Activated CD8-positive, alpha-beta memory T cell treated with anti-CD3 and anti-CD28 coated beads, Interleukin-2, amount 50 U/mL, for 48 hours (primary cell): ENCODE measurements at places on chromosomes 6 and 20.

- DNase-seq, result no peak
Observed at GRCh38 chr6:46315589-46315988, 144.8 kb upstream of the ENPP5 start.

DNA sequence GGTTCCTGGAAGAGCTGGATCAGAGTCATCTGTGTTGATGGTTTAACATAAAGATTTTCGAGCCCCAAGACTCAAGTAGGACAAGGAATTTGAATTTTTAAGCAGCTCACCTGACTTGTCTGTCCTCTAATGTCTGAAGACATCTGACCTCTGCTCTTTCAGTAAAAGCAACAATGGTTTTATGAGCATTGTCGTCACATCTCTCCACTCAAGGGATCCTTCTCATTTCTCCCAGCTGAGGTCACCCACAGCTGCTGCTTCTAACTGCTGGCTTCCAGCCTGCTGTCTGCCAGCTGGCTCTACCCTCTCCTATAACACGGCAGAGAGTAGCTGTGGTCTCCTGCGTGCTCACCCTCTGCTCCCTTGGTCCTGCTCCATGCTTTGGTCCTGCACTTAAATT lies 24.7 kb upstream of the HDAC2 start:
- no peak for DNase-seq

- no peak for DNase-seq
Observed at GRCh38 chr6:115358616-115359015, 702.1 kb downstream of the FRK start.

DNA sequence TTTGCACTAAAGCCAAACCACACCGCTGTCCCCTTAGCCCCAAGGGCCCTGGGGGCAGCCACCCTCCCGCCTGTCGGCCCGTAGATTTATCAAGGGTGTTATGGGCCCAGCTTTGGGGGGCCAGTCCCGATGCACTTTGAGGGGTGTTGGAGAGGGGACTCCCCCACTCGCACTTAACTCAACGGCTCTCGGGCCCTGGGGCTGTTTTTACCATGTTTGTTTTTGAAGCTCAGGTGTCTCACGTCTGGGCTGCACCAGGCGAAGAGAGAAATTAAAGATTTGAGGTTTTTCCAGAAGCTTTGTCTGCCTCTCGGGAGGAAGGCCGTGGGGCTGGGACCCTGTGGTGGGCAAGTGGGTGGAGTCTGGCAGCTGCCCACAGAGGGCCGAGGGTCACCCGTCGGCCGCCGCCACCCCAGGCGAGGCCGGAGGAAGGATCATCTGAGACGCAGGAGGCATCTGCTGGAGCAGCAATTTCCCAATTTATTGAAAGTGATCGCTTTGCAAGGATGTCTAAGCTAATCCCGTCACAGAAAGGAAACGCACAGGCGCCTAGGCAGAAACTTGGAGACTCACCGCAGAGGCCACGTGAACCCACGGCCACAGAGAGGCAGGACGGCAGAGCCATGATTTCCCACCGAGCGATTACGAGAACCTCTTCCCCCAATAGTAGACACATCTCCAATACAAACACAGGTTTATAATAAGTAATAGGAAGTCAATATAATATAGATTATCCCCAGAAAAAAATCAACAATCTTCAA lies 3.8 kb downstream of the SLC2A4RG start:
- no peak for DNase-seq

DNA sequence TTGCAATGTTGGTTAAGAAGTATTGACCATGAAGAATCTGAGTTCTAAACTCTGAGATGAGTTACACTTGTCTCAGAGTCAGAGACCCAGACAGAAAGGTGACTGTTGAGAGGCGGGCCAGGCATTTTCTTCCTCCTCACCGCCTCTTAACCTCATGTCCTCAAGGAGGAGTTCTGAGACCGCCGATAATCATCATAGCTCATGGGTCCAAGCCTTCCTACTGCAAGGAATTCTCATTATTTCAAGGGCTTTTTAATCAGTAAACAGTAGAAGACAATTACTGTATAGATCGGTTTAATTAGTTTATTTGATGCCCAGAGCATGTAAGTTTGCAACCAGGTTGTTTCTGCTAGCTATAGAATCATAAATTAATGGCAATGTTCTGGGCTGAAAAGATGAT lies 382.4 kb upstream of the MMS22L start:
- no peak for DNase-seq

DNA sequence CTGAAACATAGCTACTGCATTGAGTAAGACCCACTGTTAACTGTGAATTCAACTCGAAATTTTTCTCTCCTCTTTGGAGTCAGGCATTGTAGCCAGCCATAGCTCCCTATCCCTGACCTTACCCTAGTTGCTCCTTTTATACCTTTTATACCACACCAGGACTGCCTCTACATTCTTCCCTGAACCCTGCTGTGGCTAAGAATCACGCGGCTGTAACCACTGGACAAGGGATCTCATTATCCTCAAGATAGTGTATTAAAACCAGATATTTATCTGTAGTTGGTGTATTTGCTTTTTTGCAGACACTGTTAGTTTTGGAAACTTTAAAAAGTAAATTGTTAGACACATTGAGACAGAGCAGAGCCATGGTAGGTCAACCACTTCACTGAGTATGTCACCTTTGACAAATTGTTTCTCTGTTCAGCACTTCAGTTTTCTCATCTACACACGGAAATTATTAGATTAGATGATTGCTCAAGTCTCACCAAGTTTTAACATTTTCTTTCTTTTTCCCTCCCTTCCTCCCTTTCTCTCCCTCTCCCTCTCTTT lies 171.9 kb upstream of the PRND start:
- DNase-seq, result no peak

GRCh38 chr20:37393196-37393862 lies 47.4 kb downstream of the SRC start:
- no peak for DNase-seq

- no peak for DNase-seq
Observed at GRCh38 chr6:126437205-126437604, 97.3 kb downstream of the CENPW start.

- DNase-seq, result no peak
Observed at GRCh38 chr20:10388597-10388996, 45.4 kb downstream of the MKKS start.

DNA sequence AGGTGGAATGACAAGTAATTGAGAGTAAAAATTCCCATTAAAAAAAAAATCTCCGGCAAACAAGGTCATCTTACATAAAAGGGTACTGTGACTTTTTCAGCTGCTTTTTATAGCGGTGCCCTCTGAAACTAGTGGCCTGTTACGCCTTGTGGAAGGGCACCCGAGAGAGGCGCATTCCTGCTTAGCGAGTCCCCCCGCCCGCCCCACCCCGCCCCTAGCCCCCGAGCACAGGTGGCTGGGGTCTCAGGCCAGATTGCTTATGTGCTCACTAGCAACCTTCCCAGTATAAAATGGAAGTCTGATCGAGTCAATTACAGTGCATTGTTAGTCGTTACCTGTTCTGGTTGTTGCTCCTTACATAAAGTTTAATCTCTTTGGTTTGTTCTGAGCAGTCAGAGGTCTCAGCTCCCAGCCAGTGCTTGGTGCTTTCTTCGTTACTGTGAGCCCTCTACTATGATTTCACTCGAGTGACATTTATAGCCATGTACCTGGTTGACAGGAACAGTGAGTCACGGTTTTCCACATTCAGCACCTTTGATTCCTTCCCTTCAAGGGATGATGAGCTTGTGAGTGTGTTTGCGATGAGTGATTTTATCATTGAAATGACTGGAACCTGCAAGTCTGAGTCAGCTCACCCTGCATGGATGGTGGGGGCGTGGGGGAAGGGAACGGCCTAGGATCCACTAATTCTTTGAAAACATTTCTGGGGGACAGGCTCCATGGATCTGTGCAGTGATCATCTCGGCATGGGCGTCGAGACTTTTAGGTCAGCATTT lies 47.6 kb downstream of the ZDHHC14 start:
- peak; percentile 79 for DNase-seq

- no peak for DNase-seq
Observed at GRCh38 chr6:79468116-79468515, 69.1 kb downstream of the LCA5 start.

- DNase-seq, result no peak
Observed at GRCh38 chr6:26355366-26355765, 9.6 kb upstream of the BTN3A2 start.

GRCh38 chr6:147633191-147633590 lies 124.7 kb downstream of the SAMD5 start:
- no peak for DNase-seq

- no peak for DNase-seq
Observed at GRCh38 chr6:33566182-33567084, 13.6 kb downstream of the BAK1 start.

DNA sequence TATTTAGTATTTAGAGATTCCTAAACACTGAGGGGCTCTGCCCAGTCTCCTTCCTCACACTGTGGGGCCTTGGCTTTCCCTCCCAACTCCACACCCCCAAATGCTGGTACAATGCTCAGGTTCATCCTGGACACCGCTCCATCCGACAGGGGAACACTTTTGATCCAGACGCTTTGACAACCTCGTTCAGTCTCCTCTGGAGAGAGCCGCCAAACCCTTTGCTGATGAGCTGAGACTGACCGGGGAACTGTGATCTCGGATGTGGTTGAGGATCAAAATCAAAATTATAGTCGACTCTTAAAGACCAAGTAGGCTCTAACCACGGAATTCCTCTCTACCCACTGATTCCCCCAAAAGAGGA lies 38.8 kb upstream of the HLA-E start:
- DNase-seq, result no peak

DNA sequence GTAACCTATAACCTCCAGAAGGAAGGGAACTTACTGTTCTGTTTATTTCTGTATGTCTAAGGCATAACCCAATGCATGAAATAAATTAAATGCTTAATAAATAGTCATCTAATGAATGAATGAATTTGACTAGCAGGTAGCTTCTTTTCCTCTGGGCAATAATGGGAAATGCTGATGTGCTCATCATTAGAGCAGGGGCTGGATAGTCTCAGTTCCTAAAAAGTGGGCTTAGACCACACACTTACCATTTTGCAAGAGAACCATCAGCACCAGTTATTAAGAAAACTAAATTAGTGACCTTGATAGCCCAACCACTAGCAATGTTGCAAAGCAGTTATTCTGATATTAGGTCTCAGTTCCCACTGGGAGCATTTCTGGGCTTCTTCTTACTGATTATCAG lies 449.7 kb downstream of the CDC5L start:
- DNase-seq, result no peak

DNA sequence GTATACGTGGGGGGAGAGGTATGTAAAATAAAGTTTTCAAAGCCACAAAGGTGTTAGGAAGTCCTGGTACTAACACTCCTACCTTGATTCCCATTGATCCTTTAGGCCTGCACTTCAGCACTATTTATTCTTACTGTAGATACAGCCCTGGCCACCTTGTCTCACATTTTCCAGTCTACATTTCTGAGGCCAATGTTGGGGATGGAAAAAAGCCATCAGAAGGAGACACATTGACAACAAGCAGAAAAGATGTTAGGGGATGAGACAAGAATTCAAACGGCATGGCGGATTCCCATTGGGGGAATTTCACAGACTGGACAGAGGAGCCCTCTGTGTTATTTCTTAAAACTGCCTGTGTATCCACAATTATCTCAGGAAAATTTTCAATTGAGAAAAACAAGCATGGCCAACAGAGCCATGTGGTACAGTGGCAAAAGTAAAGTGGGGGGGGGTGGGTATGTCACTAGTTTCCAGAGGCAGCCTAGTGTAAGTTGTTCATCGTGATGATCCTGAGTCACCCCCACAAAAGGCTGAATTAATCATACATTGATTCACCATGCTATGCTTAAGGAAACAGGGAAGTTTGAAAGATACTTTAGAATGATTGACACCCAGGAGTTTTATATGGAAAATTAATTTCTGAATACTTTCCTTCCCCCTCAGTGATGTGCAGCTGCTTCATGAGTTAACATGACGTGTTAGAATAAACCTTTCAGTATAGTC lies 40.5 kb downstream of the RREB1 start:
- DNase-seq, result peak; percentile 49

DNA sequence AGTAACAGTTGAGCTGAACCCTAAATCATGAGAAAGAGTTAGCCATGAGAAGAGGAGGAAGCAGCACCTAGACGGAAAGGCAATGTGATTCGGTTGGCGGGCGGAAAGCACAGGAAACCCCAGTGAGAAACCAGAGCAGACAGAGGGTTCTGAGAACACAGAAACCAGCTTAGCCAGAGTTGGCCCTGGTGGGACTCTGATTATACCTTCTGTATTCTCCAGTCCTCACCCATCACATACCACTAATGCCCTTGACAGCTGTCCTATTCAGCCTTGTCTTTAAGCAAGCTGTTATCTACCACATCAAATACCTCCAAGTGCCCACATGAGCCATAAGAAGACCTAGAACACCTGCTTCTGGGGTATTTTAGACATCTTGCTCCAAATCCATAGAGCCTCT lies 58.9 kb upstream of the LRRC1 start:
- no peak for DNase-seq

GRCh38 chr6:11436508-11437096 lies 100.9 kb upstream of the TMEM170B start:
- DNase-seq, result no peak

GRCh38 chr6:52330470-52330869 lies 31.5 kb upstream of the PAQR8 start:
- DNase-seq, result no peak

GRCh38 chr20:2955257-2955970 lies 82.1 kb downstream of the PTPRA start:
- DNase-seq, result no peak

- DNase-seq, result no peak
Observed at GRCh38 chr6:124995131-124995530, 32.9 kb downstream of the RNF217 start.

DNA sequence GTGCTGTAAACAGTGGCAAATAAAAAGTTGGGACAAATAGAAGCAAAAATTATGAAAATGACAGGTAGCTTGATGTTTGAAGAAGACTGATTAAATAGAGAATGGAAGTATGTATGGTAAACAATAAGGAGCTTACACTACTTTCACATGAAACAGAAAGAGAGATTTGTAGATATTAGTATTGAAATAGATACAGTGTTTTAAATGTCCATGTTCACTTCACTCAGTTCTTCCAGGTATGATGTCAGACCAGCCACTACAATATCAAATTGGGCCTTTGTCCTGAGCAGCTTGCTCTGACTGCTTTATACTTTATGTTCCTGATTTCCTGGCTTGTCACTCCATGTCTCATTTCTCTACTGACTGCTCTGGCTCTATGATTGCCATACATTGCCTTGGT lies 107.5 kb downstream of the CENPW start:
- DNase-seq, result no peak

DNA sequence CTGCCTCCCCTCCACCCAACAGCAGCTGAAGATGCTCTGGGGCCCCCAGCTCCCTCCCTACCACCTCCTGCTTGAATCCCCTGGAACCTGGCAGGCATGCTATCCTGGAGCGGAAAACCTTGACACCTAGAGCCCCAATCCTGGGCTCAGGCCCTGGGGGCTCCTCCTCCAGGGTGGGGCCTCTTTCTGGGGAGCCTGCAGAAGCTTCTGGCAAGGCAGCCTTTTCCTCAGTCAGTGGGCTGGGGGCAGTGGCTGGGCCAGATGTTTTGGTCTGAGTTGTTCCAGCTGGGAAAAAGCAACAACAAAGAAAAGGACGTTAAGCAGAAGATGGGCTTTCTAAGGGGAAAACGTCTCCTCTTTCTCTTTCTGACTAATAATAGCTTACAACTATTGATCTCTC lies 21.1 kb downstream of the KIAA1755 start:
- DNase-seq, result no peak
